ENCODE measurements at places on chromosomes 11 and 22. TPM values are rescaled to one million over a fixed set of nuclear protein-coding genes. Genes with fewer than 3 reads are reported as not detected.
A peak's percentile ranks its signal among the peaks of the same experiment; 100 is the strongest.

DNA sequence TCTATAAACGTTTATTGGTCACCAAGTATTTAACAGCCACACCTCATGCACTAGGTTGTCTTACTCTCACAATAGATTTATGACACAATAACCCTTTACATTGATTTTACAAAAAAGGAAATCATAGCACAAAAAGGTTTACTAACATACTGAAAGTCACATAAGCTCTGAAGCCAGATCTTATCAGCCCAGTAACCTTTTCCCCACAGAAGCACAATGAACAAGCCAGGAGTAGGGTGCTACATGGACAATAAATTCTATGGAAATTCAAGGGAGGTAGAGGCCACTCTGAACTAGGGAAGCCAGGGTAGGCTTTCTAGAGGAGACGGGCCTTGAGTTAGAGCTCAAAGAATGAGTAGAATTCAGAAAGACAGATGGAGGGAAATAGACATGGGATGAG is 633.5 kb upstream of the CADM1 start:
- DNase-seq = no peak

DNA sequence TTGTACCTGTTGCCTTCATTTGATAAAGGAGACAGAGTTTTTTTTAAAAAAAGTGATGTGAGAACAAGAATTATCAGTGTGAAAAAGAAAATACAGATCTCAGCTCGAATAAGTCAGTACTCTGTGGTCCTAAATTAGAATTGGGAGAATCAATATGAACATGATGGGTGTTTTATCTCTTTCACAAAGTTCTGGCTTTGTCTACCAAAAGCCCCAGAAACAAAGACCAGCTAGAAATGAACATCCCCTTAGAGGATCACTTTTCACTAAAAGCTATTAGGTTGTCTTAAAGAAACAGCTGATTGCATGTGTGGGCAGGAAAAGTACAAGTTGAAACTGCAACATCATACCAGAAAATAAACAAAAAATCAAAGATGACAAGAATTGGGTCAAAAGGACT is 8.4 kb upstream of the ST14 start:
- no peak for DNase-seq

- no peak for DNase-seq
Measured at GRCh38 chr11:73117071-73117470, 25.0 kb downstream of the FCHSD2 start.

DNA sequence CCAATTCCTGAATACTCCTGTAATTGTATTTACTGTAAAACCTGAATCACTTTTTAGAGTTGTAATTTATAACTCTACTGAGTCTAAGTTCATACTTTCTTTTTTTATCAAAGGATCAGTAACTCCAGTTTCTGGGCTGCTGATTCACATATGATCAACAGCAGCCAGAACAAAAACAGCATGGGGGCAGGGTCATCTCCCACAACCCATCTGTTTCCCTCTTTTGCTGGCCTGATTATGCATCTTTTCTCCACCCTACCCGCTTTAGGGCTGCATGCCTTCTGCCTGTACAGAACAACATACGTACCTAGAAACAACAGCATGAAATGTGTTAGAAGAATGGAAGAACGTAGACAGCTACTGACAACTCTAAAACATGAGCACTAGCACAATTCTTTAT is 76.0 kb downstream of the MRTFA start:
- no peak for DNase-seq

GRCh38 chr11:69588270-69588669 is 52.7 kb upstream of the CCND1 start:
- no peak for DNase-seq

- DNase-seq = no peak
Measured at GRCh38 chr11:2763984-2764383, 64.2 kb upstream of the KCNQ1OT1 start.

DNA sequence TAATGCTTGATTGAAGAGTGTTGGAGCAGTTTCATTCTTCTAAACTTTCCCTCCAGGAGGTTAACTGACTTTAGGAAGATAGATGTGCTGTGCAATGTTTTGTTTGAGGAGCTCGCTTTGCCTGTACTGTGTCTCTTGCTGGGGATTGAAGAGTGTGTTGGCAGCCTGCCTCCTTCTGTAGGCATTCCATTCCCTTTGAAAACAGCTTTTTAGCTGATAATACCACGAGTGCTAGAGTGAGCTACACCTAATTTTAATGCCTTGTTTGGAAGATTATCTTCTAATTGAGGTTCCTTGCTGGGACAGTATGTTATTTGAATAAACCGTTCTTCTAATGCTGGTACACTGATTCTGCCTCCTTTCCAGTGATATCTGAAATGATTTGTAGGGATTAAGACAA is 7.2 kb downstream of the DDX10 start:
- no peak for DNase-seq

- DNase-seq = no peak
Measured at GRCh38 chr11:94518300-94518699, 6.0 kb downstream of the C11orf97 start.

DNA sequence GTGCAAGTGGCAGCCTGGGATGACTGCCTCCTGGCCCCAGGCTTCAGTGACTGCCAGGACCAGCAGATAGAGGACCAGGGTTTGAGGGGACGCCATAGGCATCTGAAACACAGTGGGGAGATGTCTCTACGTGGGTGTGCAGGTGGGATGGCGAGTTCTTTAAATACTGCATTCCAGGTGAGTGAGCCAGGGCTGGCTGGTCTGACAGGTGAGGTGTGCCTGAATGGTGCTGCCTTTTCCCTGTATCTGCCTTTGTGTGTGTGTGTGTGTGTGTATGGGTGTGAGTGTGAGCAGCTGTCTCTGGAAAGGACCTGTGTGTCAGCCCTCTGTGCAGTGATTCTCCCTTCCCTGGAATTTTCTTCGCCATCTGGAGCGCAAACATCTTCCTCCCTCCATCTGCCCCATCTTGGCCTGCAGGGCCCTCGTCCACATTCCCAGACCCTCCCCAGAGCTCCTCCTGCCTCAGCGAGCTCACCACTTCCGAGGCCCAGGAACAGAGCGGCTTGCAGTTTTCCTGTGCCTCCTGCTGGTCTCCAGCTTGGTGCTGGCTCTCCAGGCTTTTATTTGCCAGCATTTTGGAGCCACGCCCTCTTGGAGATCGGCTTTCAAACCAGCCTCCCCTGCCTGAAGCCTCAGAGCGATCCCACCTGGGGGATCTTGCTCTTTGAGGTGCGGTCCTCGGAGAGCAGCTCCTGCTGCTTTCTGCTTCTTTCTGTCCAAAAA is at the start of gene GPHA2:
Gene GPHA2, minus strand, starts transcription at position 535 of the 723 bp plus-strand sequence. Its CDS starts 433 bp downstream, at position 102.
- DNase-seq = no peak

- DNase-seq = no peak
Measured at GRCh38 chr11:61174273-61174672, 13.0 kb upstream of the VPS37C start.

GRCh38 chr22:49369726-49370626 is 457.7 kb downstream of the BRD1 start:
- no peak for DNase-seq

DNA sequence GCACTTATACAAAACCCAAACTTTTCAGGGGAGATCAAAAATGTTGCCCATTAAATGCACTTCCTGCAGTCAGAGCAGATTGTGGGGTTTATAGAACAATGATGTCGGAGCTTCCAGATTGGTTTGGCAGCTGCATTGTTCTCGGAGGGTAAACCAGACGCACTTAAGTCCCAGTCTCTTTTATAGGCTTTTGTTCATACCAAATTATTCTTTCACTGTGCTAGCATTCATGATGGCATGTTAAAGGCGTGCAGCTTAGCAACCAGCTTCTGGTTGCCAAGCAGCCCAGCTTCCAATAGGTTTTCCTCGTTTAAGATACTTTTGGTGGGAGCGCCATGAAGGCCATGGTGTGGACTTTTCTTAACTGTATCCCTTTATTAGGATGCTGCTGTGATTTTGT is 40.9 kb downstream of the ZC3H12C start:
- DNase-seq = no peak

DNA sequence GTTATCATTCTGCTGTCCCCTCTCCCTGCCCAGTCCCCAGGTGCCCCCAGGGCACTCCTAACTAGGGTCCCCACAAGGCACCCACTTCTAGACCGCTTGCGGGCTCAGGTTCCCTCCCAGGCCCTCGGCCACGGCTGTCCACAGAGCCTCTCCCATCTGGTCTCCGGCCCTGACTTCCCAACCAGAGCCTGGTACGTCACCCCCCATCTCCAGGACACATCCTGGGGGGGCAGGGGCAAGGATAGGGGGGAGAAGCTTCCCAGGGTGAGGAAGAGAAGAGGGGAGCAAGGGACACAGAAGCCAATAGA is 457 bp downstream of the SSTR3 start:
- peak; percentile 39 for DNase-seq

GRCh38 chr11:116173941-116174911 is 598.6 kb downstream of the BUD13 start:
- DNase-seq = no peak

DNA sequence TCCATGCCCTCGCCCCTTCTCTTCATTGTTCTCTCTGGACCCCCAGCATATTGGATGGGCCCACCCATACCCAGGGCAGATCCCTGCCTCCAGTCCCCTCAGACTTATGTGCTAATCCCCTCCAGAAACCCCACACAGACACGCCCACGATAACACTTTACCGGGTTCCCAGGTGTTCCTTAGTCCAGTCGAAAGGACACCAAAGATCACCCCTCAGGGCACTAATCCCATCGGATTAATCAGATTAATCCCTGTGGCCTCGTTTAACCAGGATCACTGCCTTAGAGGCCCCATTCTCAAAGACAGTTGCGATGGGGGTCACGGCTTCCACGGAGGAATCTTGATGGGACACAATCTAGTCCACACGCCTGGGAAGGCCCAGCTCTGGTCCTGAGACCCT is 80.8 kb downstream of the SHANK2 start:
- DNase-seq = no peak

DNA sequence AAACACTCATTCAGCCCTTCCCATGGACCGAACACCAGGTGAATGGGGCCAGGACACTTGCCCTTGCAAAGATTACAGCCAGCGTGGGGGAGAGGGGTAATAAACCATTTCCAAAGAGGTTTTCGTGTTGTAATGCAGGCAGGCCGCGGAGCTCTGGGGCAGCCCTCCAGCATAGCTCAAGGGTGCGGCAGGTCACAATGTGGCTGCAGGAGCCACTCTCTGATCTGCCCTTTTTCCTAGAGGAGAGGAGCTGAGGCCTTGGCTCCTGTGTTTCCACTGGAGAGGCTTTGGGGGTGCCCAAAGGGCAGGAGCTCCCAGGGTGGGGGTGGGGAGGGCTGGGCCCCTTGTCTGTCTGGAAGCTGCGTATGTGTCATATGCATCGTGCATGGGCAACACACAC is 134.2 kb upstream of the NECTIN1 start:
- DNase-seq = no peak

DNA sequence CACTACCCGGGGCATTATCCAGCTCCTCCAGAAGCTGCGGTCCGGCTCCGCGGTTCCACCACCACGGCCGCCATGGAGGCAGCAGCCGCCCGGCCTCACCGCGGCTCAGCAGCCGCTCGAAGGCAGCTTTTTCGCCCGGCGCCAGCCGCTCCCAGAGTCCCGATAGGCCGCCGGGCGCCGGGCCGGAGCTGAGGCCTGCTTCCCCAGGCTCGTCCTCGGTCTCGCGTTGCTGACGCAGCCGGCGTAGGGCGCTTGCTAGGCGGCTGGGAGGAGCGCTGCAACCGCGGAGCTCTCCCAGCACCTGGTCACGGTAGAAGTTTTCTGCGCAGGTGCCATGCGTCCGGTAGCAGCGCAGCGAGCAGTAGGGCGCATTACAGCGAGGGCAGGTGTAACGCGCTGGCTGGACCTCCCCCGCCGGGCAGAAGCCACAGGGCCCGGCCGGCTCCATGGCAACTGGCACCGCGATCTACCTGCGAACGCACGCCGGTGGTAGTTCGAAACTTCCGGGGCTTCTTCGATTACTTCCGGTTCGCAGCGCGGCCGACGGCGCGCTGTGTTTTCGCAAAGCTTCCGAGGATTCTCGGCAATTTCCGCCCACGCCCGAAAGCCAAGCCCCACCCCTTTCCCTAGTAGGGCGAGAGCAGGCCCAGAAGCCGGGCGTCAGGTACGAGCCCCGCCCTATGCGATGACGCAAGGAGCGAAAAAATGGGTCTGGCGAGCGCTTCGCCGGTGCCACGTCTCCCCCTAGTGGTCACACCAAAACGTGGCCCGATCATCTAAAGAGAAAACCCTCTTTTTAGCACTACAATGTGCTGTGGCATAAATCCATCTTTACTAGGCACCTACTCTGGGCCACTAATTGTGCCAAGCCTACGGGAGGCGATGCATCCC is at the start of gene ZNHIT2:
Gene ZNHIT2, minus strand, starts transcription at position 496 of the 891 bp plus-strand sequence. Its CDS starts 48 bp downstream, at position 448.
- peak; percentile 100 for DNase-seq

- peak; percentile 90 for DNase-seq
Measured at GRCh38 chr11:130449996-130450769, 1.7 kb downstream of the ADAMTS15 start.

GRCh38 chr22:36659762-36660509 is 43.6 kb downstream of the CACNG2 start:
- peak; percentile 96 for DNase-seq

DNA sequence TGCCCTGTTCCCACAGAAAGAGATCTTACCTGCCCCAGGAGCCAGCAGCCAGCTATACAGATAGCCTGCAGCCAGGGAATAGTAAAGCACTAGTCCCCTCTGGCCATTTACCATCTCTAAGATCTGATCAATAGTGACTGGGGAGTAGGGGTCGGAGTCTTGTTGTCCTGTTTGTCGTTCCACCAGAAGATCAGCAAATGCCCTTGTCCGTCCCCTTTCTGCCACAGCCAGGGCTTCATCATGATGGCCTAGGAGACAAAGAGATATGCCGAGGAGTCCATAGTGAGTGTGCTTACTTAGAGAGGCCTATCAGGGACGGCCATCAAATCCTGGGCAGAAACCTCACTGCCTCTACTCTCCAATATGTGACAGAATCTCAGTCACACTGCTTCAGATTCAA is 177.1 kb upstream of the PITPNB start:
- DNase-seq = no peak

GRCh38 chr22:32643246-32643645 is 158.3 kb upstream of the TIMP3 start:
- no peak for DNase-seq

DNA sequence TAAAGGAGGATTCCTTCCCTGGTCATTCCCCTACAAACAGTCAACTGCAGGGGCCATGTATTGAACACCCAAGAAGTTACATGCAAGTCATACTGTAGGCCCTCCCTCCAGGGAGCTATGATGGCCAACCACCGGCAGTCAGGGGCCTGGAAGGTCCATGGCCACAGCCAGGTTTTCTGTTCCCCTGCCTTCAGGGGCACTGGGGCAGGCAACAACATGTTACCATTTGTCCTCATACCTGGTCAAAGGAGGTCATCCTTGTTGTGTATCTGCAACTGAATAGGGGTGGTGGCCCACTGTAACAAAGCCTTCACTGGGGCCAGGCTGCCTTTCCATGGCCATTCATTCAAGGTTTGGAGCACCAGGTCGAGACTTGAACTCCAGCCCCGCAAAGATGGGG is 433.6 kb downstream of the DYNC2H1 start:
- DNase-seq = no peak

The SCGB1D2 gene
- total RNA-seq = not detected

The LRRC74B gene
- total RNA-seq = not detected

The SYT7 gene
- total RNA-seq = 46.6 TPM

The PHLDA2 gene
- 0.57 TPM for total RNA-seq

The CECR2 gene
- 4.1 TPM for total RNA-seq

The GPHA2 gene
- not detected for total RNA-seq

The KBTBD4 gene
- total RNA-seq = 14.6 TPM

The CRYBA4 gene
- not detected for total RNA-seq

The IRAG1 gene
- 11.8 TPM for total RNA-seq

The TMEM191C gene
- 1.4 TPM for total RNA-seq

The GRAP2 gene
- 3.2 TPM for total RNA-seq

The FAM83F gene
- 8.5 TPM for total RNA-seq

All from right cardiac atrium (tissue), 5 donors.